ENCODE measurements at places on chromosomes 1 and 21.

DNA sequence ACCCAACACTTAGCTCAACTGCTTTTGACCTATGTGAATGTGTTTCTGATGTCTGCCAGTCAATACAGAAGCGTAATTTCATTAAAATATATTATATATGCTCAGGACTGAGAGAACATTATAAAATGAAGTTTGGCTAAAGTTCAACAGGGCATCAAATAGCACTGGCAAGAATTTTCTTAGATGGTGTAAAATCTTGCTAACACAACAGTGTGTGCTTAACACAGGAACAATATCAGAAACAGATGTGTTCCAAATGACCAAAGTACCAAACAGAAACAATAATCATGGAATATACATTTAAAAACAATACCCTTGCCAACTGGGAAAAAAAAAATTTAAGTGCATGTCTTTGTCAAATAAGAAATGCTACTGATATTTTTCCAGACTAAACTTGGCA is 10.4 kb upstream of the LHX8 start:
- no peaks in the 10 kb centered on the region for H3K27me3 ChIP-seq
- H3K4me3 ChIP-seq = no peak overlapping the region
- no peaks in the 10 kb centered on the region for H3K4me1 ChIP-seq
- no peak overlapping the region for H3K27ac ChIP-seq
- DNase-seq = no peak

DNA sequence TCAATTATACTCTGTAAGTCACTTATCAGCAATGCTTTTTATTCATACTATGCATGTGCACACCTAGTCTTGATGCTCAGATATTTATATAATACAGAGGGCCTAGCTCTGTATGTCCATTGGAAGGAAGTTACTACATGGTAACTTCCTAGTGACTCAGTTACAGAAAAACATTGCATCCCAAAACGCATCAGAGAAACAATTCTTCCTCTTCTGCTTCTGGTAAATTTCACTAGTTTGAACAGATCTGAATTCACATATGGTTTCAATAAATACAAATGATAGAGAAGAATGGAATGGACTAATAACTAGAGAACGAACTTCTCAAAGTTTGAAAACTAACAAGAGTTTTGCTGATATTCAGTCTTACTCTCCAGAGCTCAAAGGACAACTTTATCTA is 811.3 kb upstream of the ADGRL2 start:
- H3K4me3 ChIP-seq = no peak overlapping the region
- DNase-seq = no peak
- no peaks in the 10 kb centered on the region for H3K27me3 ChIP-seq

DNA sequence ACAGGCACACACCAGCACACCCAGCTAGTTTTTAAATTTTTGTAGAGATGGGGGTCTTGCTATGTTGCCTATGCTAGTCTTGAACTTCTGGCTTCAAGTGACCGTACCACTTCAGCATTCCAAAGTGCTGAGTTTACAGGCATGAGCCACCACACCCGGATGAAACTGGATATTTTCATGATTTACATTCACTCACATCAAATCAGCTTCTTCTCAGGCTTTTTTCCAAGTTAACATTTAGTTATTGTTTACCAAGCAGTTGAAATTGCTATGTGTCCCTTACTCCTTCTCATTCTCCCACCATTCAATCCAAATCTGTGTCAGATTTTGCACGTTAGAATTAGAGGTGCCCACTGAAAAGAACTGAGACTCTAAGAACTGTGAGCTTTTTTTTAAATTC is 18.4 kb downstream of the RIT1 start:
- H3K4me3 ChIP-seq = no peak overlapping the region
- H3K27ac ChIP-seq = peak overlapping the region; percentile 64

DNA sequence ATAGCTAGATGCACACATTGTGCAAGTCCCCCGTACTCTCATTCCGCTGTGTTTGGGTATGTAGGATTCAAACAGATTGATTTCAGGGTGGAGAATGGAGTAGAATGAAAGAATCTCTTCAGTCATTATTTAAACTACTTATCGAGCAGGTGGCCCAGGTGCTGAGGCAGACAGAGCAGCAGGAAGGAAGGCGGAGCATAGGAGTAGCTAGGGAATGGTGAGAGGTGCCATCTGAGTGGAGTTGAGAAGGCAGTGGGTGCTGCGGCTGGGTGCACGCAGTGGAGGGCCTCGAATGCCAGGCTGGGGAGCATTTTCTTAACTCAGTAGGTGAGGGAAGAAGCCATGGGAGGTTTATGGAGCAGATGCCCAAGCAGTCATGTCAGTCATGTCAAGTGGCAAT is 45.2 kb upstream of the CD101 start:
- H3K27me3 ChIP-seq = no peaks in the 10 kb centered on the region
- H3K4me1 ChIP-seq = no peaks in the 10 kb centered on the region
- H3K36me3 ChIP-seq = no peaks in the 10 kb centered on the region
- H3K4me3 ChIP-seq = no peak overlapping the region

DNA sequence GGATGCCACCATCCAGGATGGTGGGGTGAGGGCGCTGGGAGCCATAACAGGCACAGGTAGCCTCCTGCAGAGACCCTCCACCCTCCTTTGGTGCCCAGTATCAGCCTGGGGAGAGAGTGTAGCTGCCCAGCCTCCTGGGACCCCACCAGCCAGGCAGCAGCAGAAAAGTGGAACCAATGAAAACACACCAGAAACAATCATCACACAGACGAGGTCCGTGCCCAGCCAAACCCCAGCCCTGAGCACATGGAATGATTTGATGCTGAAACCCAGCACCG is 285.1 kb downstream of the PTPRU start:
- no peak overlapping the region for H3K4me3 ChIP-seq
- no peaks in the 10 kb centered on the region for H3K36me3 ChIP-seq
- H3K4me1 ChIP-seq = no peaks in the 10 kb centered on the region

DNA sequence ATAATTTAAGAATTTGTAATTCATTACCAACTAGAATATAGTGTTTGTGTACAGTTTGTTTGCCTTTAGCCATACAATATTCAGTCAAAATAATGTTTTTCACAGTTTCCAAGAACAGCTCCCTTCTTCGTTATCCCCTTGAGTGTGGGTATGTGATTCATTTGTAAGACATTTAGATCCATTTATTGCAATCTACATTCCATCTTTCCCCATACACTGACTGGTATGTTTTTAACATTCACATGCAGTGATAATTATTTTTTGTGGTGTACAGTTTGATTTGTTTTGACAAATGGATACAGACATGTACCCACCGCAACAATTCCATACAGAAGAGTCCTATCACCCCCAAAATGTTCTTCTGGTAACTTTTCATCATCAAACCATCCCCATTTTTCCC is 589.1 kb upstream of the ADAMTS5 start:
- no peaks in the 10 kb centered on the region for H3K36me3 ChIP-seq
- H3K4me3 ChIP-seq = no peak overlapping the region
- no peak for DNase-seq
- no peaks in the 10 kb centered on the region for H3K27me3 ChIP-seq

GRCh38 chr1:63305043-63305442 is 17.3 kb upstream of the FOXD3 start:
- no peak overlapping the region for H3K27ac ChIP-seq
- no peak for DNase-seq
- no peak overlapping the region for H3K4me3 ChIP-seq
- no peaks in the 10 kb centered on the region for H3K4me1 ChIP-seq
- H3K36me3 ChIP-seq = no peaks in the 10 kb centered on the region
- H3K27me3 ChIP-seq = no peaks in the 10 kb centered on the region

- peak; percentile 75 for DNase-seq
- peak overlapping the region; percentile 96 for H3K27ac ChIP-seq
- peaks cover 30% of the 10 kb centered on the region for H3K4me1 ChIP-seq
- H3K4me3 ChIP-seq = no peak overlapping the region
Measured at GRCh38 chr1:19651141-19651737, 7.1 kb downstream of the NBL1 start.

- H3K27me3 ChIP-seq = no peaks in the 10 kb centered on the region
- no peak overlapping the region for H3K27ac ChIP-seq
- no peaks in the 10 kb centered on the region for H3K4me1 ChIP-seq
- DNase-seq = no peak
Measured at GRCh38 chr21:44723177-44724131, 12.1 kb upstream of the TSPEAR start.

GRCh38 chr1:40971966-40972365 is 7.5 kb upstream of the CTPS1 start:
- H3K36me3 ChIP-seq = no peaks in the 10 kb centered on the region
- DNase-seq = no peak
- no peak overlapping the region for H3K27ac ChIP-seq
- no peaks in the 10 kb centered on the region for H3K4me1 ChIP-seq
- no peaks in the 10 kb centered on the region for H3K27me3 ChIP-seq

DNA sequence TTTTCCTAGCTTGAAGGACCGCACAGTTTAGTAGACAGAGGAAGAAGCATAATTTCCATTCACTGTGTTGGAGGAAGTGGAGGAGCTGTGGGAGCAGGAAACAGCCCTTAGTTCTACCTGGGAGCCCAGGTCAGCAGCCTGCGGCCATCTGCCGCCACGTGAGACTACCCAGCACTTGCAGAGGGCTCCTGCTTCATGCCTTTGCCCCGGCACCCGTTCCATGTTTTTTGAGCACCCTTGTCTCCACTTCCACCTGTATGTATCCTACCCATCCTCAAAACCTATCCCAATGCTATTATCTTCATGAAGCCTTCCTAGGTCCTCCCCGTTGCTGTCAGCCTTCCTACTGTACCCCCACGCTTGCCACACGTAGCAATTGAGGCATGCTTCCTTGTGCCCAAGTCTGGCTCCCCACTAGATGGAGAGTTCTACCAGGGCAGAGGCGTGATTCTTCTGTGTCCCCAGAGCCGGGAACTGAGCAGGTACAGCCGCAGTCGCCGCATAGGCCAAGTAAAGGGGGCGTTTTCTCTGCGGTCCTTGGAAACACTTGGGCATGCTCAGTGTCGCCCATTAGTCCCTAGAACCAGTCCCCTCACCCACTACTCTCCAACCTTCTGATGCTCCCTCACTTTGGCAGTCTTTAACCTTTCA is 1.9 kb downstream of the SLC6A9 start:
- H3K4me3 ChIP-seq = peak overlapping the region; percentile 84
- no peaks in the 10 kb centered on the region for H3K27me3 ChIP-seq
- no peak for DNase-seq
- H3K27ac ChIP-seq = peak overlapping the region; percentile 90
- H3K4me1 ChIP-seq = peaks cover 11% of the 10 kb centered on the region

GRCh38 chr1:223708651-223709268 is 3.6 kb upstream of the CAPN2 start:
- H3K27me3 ChIP-seq = no peaks in the 10 kb centered on the region
- H3K27ac ChIP-seq = no peak overlapping the region
- H3K36me3 ChIP-seq = no peaks in the 10 kb centered on the region
- no peaks in the 10 kb centered on the region for H3K4me1 ChIP-seq
- no peak overlapping the region for H3K4me3 ChIP-seq

DNA sequence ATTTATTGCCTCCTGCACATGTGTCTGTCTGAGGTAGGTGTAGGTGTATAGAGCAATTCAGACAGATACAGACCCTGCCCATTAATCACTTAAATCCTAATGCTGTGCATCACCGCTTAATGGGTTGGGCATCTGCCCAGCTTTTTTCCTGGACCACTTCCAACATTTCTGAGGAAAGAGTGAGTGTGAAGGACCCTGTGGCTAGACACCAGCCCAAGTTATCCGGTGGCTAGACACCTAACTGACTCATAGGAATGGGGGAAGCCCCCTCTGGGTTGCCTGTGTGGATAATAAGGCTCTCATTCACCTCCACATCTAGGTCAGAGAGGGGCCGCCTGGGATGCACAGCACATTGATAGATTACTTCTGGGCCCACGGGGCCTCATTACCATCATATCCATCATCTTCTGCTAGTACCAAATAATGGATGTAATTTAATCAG is 121.1 kb upstream of the RAVER2 start:
- H3K4me3 ChIP-seq = no peak overlapping the region
- no peak for DNase-seq
- no peaks in the 10 kb centered on the region for H3K36me3 ChIP-seq
- no peaks in the 10 kb centered on the region for H3K27me3 ChIP-seq
- H3K4me1 ChIP-seq = peaks cover 6% of the 10 kb centered on the region

GRCh38 chr1:205976708-205977401 is 26.3 kb downstream of the RAB7B start:
- no peak overlapping the region for H3K27ac ChIP-seq
- no peaks in the 10 kb centered on the region for H3K36me3 ChIP-seq

- no peaks in the 10 kb centered on the region for H3K36me3 ChIP-seq
- no peak overlapping the region for H3K4me3 ChIP-seq
- no peak for DNase-seq
- no peak overlapping the region for H3K27ac ChIP-seq
Measured at GRCh38 chr21:25126564-25126963, 480.7 kb downstream of the MRPL39 start.

DNA sequence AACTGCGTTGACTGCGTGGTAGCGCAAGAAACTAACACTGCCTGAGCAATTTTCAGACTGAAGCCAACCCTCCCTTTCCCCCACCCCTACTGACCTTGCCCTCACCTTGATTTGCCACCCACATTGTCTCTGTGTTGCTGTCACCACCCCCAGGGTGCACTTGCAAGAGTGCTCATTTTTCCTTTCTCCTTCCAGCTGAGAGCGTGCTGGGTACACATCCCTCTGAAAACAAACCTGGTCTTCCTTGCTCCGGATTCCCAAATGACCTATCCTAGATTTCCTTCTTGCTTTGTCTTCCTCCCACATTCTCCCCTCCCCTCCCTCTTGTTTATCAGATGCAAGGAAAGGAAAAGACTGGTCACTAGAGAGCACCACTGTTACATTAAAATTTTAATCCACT is 24.2 kb downstream of the MPZ start:
- H3K27me3 ChIP-seq = no peaks in the 10 kb centered on the region
- no peak overlapping the region for H3K4me3 ChIP-seq
- no peak for DNase-seq
- no peaks in the 10 kb centered on the region for H3K36me3 ChIP-seq
- H3K4me1 ChIP-seq = no peaks in the 10 kb centered on the region

- H3K36me3 ChIP-seq = no peaks in the 10 kb centered on the region
- DNase-seq = no peak
- H3K4me3 ChIP-seq = no peak overlapping the region
- no peaks in the 10 kb centered on the region for H3K4me1 ChIP-seq
- H3K27ac ChIP-seq = peak overlapping the region; percentile 47
- no peaks in the 10 kb centered on the region for H3K27me3 ChIP-seq
Measured at GRCh38 chr1:205286335-205286950, 35.1 kb downstream of the NUAK2 start.

- no peaks in the 10 kb centered on the region for H3K27me3 ChIP-seq
- no peaks in the 10 kb centered on the region for H3K4me1 ChIP-seq
- no peaks in the 10 kb centered on the region for H3K36me3 ChIP-seq
Measured at GRCh38 chr1:64632936-64633335, 111.9 kb upstream of the RAVER2 start.

DNA sequence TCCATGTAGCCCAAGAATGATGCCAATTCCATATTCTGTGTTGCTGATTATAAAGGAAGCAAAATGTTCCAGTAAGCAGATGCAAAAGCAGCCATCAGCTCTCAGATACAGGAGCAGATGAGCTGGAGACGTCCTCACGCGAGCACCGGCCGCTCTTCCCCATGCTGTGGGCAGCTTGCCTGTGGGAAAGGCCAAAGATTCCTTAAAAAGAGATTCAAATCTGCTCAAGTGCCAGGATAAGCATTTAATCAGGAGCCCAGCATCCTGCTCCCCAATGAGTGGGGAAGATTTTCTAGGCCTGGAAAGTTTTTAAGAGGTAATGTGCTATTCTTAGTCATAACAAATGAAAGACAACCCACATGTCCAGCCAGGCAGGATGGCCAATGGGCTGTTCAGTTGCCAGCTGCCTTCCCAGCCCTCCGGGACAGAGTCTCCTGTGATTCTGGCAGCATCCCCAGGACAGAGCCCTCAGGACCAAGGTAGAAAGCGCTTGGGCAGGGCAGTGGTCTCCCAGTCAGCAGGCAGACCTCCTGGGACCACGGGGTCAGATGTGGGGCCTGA is 108.2 kb upstream of the TMPRSS2 start:
- H3K36me3 ChIP-seq = no peaks in the 10 kb centered on the region
- H3K27ac ChIP-seq = peak overlapping the region; percentile 40
- no peak overlapping the region for H3K4me3 ChIP-seq

GRCh38 chr1:95119273-95119672 is 2.1 kb downstream of the TLCD4 start:
- no peak overlapping the region for H3K4me3 ChIP-seq
- H3K27me3 ChIP-seq = no peaks in the 10 kb centered on the region
- H3K36me3 ChIP-seq = no peaks in the 10 kb centered on the region
- no peak overlapping the region for H3K27ac ChIP-seq
- no peaks in the 10 kb centered on the region for H3K4me1 ChIP-seq

Data from uterus (tissue), 4 donors.